Activated naive CD8-positive, alpha-beta T cell treated with anti-CD3 and anti-CD28 coated beads, Interleukin-2, amount 50 U/mL, for 24 hours (primary cell): ENCODE measurements at places on chromosomes 1 and 21.

GRCh38 chr21:15249285-15249993 is 184.6 kb upstream of the NRIP1 start:
- DNase-seq = no peak

DNA sequence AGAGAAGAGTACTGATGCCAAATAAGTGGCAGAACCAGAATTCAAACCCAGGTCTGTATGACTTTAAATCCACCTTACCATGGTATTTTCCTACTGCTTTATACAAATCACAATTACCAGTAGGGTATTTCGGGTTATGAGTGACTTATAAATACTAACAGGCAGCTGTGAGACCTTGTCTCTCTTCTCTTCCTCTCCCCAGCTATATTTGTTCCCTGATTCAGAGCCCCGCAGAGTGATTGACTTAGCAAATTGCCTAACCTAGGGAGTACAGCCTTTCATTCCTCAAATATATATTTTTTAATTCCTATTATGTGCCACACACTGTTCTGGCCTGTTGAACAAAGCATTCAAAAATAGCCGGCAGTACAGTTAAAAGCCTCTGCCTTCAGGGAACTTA is 168.0 kb downstream of the CLEC20A start:
- DNase-seq = no peak

GRCh38 chr1:194959795-194960194 is 1648.4 kb downstream of the KCNT2 start:
- no peak for DNase-seq

GRCh38 chr1:223486932-223487886 is 94.0 kb downstream of the CCDC185 start:
- no peak for DNase-seq

DNA sequence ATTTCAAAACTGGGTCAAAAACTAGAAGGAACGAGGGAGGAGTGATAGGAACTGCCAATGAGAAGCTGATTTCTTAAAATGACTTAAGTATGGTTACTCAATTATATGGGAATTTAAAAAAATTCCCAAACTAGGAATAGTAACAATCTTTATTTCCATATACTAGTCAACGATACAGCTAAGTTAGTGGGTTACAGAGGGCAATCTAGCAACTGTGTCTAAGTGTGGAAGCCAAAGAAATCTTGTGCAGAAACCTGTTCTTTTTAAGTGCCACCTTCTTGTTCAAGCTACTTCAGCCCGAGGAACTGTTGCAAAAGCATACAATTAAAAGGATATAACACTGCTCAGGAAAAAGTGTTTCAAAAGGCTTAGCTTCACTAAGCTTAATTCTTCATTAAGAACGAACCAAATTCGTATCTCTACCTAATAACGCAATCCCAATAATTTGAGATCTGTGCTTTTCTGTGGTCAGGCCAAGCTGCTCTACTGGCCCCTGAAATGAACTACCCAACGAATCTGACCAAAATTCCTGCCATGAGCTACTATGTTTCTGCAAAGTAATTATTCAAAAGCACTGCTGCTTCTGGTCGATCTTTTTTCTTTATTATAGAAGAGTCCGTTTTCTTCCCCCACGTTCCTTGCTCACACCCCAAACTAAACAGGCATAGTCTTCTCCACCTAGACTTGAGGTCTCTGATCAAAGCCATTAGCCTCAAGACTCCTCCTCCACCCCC is 1.8 kb downstream of the USP24 start:
- DNase-seq = no peak

DNA sequence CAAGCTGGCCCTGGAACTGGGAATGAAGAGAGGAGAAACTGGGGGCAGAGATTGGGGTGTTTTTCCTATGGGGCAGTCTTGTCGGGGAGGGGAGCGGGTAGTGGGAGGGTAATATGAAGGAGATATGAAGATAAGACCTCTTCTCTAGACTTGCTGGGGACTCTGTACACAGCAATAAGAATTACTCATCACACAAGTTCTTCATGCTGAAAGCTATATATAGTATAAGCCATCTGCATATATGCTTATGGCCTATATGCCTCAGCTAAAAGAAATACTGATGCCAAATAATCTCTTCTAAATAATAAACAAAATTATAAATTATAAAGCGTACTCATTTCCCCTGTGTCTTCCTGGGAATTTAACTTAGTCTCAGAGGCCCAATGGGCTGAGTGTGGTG is 7.9 kb downstream of the RHEX start:
- DNase-seq = no peak

DNA sequence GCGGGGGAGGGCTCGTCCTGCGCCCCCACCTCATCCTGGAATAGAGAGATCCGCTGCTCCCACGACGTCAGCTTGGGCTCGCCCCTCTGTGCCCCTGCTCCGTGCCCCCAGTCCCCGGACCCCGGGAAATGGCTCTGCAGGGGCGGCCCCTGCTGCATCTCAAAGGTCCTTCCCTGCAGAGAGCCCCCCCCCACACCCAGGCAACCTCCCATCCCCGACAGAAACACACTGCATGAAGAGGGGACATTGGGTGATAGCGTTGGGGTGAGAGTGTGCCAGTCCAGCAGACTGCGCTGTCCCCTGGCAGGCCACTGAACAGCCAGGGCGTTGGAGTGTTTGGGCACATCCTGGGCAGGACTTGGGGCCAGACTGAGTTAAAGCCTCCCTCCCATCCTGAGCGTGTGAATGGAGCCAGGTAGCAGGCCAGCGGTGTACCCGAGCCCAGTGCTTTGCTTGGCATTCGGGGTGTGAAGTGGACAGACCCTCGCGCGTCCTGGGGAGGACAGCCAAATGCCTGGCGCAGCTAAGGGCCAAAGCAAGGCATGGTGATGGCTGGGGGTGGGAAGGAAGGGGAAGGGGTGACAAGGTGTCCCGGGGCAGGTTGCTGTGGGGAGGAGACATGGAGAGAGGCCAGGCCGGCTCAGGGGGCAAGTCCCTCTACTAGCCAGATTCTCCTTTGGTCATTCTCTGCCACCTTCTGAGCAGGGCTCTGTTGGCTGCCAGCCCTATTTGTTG is 633 bp upstream of the ETNK2 start:
- DNase-seq = no peak

GRCh38 chr1:167220537-167221125 is at the start of gene POU2F1:
Gene POU2F1, plus strand, starts transcription at chr1:167220886. Its CDS starts 12 bp downstream, at chr1:167220898.
- DNase-seq = peak; percentile 99

GRCh38 chr1:214404571-214405213 is 123.7 kb downstream of the SMYD2 start:
- DNase-seq = no peak

GRCh38 chr21:29637134-29637533 is 302.7 kb downstream of the GRIK1 start:
- DNase-seq = no peak

GRCh38 chr1:65209005-65209885 is 61.2 kb downstream of the AK4 start:
- DNase-seq = no peak

DNA sequence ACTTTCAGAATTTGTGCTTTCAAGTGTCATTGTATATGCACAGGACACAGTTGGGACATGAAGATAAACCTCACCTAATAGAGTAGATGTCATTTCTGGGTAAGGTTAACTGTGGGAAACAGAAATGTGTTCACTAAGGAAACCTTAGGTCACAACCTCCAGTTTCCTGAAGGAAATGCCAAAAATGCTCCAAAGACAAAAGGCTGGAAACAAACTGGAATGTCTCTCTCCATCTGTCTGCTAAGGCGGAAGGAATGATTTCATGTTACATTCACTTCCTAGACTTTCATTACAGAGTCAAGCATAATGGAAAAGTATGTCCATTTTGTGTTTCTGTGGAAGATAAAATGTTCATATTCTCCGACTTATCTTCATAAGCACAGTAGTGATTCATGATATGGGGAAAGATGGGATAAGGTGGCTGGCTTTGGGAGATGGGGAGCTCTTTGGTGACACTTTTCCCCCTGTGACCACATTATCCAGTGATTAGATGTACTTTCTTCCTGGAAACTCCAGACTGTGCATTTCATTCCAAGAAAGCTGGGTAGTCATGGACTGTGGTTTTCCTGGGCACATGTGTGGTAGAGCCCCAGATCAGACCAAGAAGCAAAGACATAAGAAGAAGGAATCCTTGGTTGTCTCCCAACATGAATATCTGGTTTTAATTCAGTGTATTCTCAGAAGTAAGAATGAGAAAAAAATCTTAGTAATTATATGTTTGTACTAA is 5.7 kb downstream of the S1PR1 start:
- DNase-seq = no peak

- no peak for DNase-seq
These were observed 15.8 kb upstream of the NPHP4 start for GRCh38 chr1:6008084-6008415.

DNA sequence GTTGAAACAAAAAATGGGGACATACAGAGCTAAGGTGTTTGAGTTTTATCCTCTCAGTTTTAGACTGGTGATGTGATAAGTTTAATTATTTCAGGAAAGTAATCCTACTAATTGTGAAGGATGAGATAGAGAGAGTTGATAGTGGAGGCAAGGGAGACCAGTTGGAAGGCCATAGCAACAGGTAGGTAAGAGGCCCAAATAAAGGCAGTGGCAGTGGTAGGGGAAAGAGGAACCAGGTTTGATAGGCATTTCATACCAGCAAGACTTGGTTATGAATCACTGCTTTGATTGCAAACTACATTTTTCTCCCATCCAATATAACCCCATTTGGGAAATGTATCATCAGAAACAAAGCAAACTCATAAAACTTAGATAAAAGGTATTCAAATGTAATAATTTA is 63.1 kb upstream of the SH3GLB1 start:
- DNase-seq = no peak

DNA sequence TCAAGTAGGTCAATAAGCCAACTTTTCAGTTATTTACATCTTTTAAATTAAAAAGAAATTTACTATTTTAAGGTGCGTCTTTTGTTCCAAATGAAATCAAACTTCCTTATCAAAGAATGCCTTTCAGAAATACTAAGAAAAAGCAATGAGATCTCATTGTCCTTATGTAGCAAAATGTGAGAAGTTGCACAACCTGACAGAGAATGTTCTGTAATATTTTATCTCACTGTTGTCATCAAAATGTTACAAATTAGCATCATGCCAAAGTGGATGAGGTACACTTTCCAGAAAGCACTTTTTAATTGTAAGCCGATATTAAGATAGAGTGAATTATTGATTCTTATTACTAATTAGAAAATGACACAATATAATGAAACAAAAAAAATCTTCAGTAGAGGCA is 50.4 kb downstream of the KCNT2 start:
- DNase-seq = no peak

- DNase-seq = peak; percentile 58
These were observed 158.3 kb upstream of the CACNA1E start for GRCh38 chr1:181324797-181325616.

DNA sequence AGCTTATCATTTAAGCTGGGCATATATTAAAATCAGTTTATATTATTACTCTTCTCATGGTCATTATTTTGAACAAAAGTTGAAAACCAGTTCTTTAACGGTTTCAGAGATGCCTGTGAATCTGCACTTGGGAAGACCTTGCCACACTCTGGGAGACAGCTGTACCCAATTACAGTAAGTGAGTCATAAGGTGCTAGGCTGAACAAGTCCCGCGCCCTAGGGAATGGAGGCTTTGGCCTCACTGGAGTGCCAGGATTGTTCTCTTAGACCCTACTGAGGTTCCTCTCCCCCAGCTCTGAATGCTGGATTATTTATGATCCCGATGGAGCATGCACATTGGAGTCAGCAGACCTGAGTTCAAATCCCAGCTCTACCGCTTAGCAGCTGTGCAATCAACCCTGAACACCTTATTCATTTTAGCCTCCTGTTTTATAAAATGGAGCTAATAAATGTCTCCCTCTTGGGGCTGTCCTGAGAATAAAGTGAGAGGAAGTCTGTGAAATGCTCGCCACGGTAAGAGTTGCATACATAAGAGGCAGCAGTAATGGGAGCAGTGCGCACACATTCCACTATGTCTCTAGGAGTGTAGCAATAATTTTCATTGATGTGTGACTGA is 266.2 kb downstream of the FOXD2 start:
- no peak for DNase-seq

- no peak for DNase-seq
These were observed 441 bp downstream of the PPT1 start for GRCh38 chr1:40096646-40096976.

DNA sequence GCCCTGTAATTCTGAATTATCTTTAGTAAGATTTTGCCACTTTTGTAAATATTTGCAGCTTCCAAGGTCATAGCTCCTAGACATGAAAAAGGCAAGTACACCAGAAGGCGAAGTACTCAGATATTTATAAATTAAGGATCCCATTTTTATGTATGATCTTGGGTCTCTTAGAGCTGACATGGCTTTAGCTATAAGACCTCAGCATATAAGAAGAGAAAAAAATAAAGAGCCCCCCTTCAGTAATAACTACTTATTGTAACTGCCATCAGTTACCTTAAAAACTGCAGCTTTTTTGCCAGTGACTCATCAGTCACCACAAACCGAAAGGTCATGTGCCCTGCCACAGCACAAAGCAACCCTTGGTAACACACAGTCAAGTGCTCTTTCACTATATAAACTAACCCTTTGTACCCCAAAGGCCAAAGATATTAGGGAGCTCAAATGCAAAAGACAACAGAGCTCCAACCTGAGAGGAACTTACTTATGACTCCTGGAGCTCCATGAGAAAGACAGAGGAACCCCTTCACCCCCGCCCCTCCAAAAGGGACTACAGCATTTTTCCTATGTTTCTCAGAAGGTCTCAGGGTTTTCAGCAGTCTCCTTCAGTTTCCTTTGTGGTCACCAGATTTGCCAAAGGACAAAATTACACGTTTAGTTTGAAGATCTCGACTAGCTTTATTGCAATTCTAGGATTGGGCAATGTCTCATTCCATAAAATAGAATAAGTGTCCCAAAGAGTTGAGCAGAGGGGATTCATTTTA is 219.8 kb upstream of the DUSP10 start:
- peak; percentile 53 for DNase-seq

DNA sequence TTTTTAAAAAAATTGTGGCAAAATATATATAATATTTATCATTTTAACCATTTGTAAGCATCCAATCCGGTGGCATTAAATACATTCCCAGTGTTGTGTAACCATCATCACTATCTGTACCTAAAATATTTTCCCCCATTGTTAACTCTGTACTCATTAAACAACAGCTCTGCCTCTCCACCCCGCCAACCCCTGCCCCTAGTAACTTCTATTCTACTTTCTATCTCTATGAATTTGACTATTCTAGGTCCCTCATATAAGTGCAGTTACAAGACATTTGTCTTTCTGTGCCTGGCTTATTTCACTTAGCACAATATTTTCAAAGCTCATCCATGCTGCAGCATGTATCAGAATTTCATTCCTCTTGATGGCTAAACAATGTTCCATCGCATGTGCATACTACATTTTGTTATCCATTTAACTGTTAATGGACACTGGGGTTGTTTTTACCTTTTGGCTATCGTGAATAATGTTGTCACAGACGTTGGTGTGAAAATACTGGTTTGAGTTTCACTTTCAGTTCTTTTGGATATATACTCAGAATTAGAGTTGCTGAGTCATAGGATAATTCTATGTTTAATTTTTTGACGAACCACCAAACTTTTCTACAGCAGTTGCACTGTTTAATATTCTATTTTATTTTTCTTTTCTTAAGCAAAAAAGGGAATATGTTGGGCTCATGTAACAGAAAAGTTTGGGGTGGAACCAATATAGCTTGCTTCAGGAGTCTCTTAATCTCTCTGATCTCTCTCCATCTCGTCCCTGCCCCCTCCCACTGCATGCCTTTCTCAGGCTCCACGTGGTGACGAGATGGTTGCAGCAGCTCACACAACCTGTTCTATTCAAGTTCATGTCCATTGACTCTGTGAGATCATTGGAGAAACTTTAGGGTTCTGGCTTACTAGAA is 25.2 kb upstream of the RCAN1 start:
- DNase-seq = peak; percentile 23

- DNase-seq = no peak
These were observed 249.2 kb upstream of the NFIA start for GRCh38 chr1:60833173-60833572.

- DNase-seq = no peak
These were observed 25.3 kb downstream of the RBM11 start for GRCh38 chr21:14241297-14241696.
